ENCODE measurements at places on chromosomes 1 and 21. TPM values are rescaled to one million over a fixed set of nuclear protein-coding genes. Genes with fewer than 3 reads are reported as not detected.

DNA sequence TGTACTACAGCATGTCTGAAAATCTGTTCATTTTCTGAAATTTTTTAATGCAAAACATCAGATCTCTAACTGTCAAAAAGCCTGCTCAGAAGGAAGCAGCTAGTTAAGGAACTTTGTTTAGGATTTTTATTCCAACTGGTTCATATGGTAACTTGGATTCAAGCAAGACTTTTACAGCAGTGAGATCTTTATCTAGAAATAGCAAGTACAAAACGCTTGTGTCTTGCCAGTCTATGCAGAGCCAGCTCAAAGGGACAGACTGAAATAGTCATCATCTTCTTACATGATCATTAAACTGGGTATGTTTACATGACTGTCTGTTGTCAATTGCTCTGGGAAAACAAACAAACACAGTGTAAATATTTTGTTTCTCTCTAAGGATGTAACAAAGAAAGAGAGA lies 37.6 kb downstream of the DDAH1 start:
- no peaks in the 10 kb centered on the region for H3K4me1 ChIP-seq
- H3K4me3 ChIP-seq = no peak overlapping the region
- H3K27ac ChIP-seq = no peak overlapping the region

- no peak for DNase-seq
- H3K4me1 ChIP-seq = no peaks in the 10 kb centered on the region
- H3K4me3 ChIP-seq = no peak overlapping the region
- no peaks in the 10 kb centered on the region for H3K36me3 ChIP-seq
- no peaks in the 10 kb centered on the region for H3K27me3 ChIP-seq
Measured at GRCh38 chr1:87305762-87306161, 22.9 kb upstream of the LMO4 start.

DNA sequence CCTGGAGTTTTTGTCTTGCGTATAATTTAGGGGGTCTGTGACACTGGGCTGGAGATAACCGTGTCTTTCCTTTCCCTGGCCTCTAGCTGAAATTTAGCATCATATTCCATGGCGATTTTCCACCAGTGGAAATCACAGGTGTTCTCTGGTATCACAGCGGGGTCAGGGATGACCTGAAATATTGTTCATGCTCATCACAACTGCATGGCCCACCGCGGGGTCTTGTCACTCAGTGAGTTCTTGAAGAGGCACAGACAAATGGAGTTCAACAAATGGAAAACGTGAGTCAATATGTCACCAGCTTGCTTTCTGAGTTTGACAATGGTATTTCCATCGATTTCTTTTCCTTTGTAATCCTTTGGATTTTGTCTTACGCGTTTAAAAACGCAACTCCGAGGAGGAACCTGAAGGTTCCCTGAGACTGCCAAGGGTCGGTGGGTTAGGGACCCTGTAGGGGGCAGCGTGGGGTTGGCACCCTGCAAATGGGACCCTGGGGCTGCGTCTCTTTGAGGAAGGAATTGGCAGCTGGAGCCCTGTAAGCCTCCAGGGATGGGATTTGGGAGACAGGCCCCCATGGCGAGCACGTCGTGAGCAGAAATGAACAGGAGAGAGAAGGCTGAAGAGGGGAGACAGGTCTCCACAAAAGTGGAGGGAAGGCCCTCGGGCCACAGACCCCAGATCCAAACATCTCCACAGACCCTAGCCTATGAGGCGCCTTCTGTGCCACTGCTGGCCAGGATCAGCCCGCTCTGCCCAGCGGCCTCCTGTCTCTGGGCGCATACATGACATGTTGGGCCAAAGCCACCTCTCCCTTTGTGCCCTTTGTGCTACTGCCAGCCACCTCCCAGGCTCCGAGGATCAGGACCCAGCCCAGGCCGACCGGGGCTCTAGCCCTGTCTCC lies 32.1 kb upstream of the RUNX3 start:
- no peak overlapping the region for H3K4me3 ChIP-seq
- no peak overlapping the region for H3K27ac ChIP-seq
- H3K4me1 ChIP-seq = no peaks in the 10 kb centered on the region
- peak; percentile 69 for DNase-seq
- H3K36me3 ChIP-seq = no peaks in the 10 kb centered on the region

DNA sequence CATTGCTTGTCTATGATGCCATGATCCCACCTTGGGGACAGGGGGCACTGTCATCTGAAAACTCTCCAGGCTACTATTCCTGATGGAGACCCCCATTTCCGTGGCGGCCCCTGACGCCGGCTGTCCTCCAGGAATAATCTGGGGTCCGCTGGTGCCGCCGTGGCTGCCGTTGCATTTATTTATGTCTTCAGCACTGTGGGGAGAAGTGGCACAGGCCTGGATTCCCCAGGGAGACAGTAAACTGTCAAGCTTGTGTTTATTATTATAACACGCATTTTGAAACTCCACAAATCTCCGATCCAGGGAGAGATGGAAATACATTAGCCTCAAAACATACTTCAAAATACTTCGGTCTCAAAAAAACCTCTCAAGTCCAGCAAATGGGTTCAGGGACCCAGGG lies 126.9 kb upstream of the C1orf174 start:
- H3K4me3 ChIP-seq = no peak overlapping the region
- no peak overlapping the region for H3K27ac ChIP-seq
- no peaks in the 10 kb centered on the region for H3K27me3 ChIP-seq
- no peak for DNase-seq

GRCh38 chr1:205258261-205258691 lies 30.5 kb downstream of the TMCC2 start:
- H3K36me3 ChIP-seq = no peaks in the 10 kb centered on the region
- no peak overlapping the region for H3K27ac ChIP-seq
- peaks cover 4% of the 10 kb centered on the region for H3K4me1 ChIP-seq
- H3K27me3 ChIP-seq = no peaks in the 10 kb centered on the region
- DNase-seq = no peak

Gene USP24
- total RNA-seq = 33.8 TPM

Data from H1 (cell line).